ENCODE measurements at places on chromosomes 4 and X.

DNA sequence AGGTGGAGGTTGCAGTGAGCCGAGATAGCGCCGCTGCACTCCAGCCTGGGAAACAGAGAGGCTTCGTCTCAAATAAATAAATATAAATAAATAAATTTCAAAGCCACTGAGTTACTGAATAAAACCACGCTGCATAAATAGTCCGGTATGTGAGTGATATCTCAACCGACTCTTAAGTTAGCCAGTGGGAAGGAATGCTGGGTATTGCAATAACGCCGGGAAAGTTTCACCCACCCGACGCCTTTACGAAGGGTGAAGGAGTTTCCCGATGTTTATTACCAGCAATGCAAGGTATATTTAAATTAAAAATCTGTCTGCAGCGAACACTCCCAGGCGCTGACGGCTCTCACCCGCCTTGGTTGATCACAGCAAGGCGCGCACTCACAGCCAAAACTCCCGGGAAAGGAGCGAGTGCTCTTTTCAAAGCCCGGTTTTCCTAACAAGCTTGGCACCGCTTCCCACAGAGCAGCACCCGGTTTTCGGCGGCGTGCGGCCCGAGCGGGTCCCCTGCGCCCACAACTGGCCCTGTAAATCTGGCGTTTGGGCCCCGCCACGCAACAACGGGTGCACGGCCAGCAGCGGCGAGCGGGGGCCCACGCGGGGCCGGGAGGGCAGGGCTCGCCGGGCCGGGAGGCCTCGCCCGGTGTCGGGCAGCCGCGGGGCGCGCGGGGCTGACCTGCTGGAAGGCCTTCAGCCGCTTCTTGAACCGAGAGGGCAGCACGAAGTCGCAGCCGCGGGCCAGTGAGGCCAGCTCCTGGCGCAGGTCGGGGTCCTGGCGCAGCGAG is 13.7 kb downstream of the PPP2R3B start:
- no peak for DNase-seq

DNA sequence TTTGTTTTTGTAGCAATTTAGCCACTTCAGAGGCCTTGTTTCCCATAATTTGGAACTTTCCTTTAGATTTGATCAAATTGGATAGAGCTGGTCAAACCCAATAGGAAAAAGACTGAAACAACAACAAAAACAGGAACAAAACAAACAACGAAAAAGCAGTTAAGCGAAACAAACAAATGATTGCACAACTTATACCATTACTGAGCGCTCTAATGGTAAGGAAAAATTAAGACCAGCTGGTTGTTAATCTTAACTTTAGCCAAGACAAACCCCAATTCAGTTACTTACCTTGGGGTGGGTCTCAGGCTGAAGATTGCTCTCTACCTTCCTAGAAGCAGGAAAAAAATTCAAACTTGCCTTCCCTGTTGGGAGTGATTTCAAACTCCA is 38.3 kb downstream of the SPCS3 start:
- DNase-seq, result no peak

DNA sequence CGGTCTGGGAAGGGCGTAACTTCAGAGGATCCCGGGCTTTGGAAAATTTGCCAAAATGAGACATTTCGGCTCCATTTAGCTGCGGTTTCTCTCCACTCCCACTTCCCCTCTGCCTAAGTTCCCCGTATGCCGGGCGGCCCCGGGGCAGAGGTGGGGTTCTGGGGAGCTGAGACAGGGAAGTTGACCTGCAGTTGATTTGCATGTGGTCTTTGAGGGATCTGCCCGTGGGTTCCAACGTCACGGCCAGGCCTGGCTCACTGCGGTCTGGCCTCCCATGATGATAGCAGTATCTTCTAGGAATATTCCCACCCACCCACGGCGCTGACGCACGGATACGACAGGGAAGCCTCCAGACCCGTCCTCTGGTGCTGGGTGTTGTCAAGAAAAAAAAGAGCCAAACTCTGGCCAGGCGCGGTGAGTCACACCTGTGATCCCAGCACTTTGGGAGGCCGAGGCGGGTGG is 27.3 kb upstream of the CRLF2 start:
- DNase-seq, result peak; percentile 84

- no peak for DNase-seq
Measured at GRCh38 chr4:10684631-10685030, at the start of gene CLNK. CLNK (minus strand) TSS chr4:10684768; CDS start chr4:10667869, 16,899 bp downstream.

DNA sequence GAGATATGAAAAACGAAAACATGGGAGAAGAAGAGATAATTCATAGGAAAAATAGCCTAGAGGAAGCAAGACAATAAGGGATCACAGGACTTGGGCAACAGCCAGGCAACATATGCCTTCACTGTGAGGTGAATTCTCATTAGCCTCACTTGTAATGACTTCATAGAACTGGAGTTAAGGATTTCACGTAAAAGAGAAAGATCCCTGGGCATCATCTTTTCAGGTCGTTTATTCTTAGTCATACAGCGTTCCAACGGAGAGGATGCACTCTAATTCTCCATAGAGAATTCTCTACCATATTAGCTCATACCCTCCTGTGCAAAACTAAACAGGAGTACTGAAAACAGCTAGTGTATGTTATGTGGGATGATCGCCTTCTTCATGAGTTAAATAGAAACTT is 1.4 kb downstream of the PRKG2 start:
- no peak for DNase-seq

GRCh38 chr4:10963958-10964703 is 279.6 kb upstream of the CLNK start:
- no peak for DNase-seq

- peak; percentile 72 for DNase-seq
Measured at GRCh38 chrX:133985164-133985966, at the start of gene GPC3. GPC3 (minus strand) TSS chrX:133985594.

Measured in sigmoid colon (tissue), 7 donors.